ENCODE measurements at places on chromosomes 3 and 15. TPM values are rescaled to one million over a fixed set of nuclear protein-coding genes. Genes with fewer than 3 reads are reported as not detected.

The MAP3K13 gene
- total RNA-seq: 13.4 TPM

The C3orf49 gene
- total RNA-seq: not detected

The CCDC54 gene
- total RNA-seq: not detected

The ASB14 gene
- total RNA-seq: not detected

The UROC1 gene
- not detected for total RNA-seq

The GMPPB gene
- 13.6 TPM for total RNA-seq

The IMPDH2 gene
- 560 TPM for total RNA-seq

The MIX23 gene
- total RNA-seq: 57.8 TPM

The ZIC1 gene
- total RNA-seq: 0.26 TPM

The ZNF774 gene
- 1.3 TPM for total RNA-seq

Measured in fibroblast of lung (primary cell).